GM23248 (cell line): ENCODE measurements at places on chromosomes 6 and 20. TPM values are rescaled to one million over a fixed set of nuclear protein-coding genes. Genes with fewer than 3 reads are reported as not detected.

GDAP1L1 gene
- total RNA-seq, result not detected in 2 replicates

TULP1 gene
- total RNA-seq, result not detected in 2 replicates

PPP1R3G gene
- total RNA-seq, result 1.5 and 2.6 TPM in 2 replicates

NRSN1 gene
- total RNA-seq, result not detected in 2 replicates

F13A1 gene
- not detected in 2 replicates for total RNA-seq

GJA1 gene
- 237 and 248 TPM in 2 replicates for total RNA-seq

UCKL1 gene
- 17.6 and 21.5 TPM in 2 replicates for total RNA-seq

FKBP5 gene
- 1.9 and 3.6 TPM in 2 replicates for total RNA-seq

SLC17A3 gene
- total RNA-seq, result not detected in 2 replicates

MACROD2 gene
- total RNA-seq, result 1.1 and 3.3 TPM in 2 replicates

TLDC2 gene
- total RNA-seq, result 0.32 and 0.76 TPM in 2 replicates

ADIG gene
- not detected in 2 replicates for total RNA-seq

SAMD5 gene
- total RNA-seq, result not detected in 2 replicates

ADGB gene
- not detected in 2 replicates for total RNA-seq

CAP2 gene
- 4.8 and 9.9 TPM in 2 replicates for total RNA-seq

DLL1 gene
- total RNA-seq, result 0.38 and 0.86 TPM in 2 replicates

TRIM31 gene
- total RNA-seq, result not detected in 2 replicates

DOK5 gene
- 10.8 and 11.8 TPM in 2 replicates for total RNA-seq

COL9A1 gene
- total RNA-seq, result not detected in 2 replicates

UBE2C gene
- 33.8 and 38.8 TPM in 2 replicates for total RNA-seq

TBP gene
- total RNA-seq, result 12.0 and 13.4 TPM in 2 replicates

LPA gene
- not detected in 2 replicates for total RNA-seq

FOXC1 gene
- 11.1 and 13.2 TPM in 2 replicates for total RNA-seq

ENPP5 gene
- 0.51 TPM in 1 of 2 replicates, not detected in the other for total RNA-seq

TGM3 gene
- total RNA-seq, result 0.11 TPM in 1 of 2 replicates, not detected in the other

TRAPPC3L gene
- 1.4 TPM in 1 of 2 replicates, not detected in the other for total RNA-seq

SOX12 gene
- 7.5 and 7.7 TPM in 2 replicates for total RNA-seq

RIMS1 gene
- 9.7 and 10.6 TPM in 2 replicates for total RNA-seq

KCNK5 gene
- total RNA-seq, result not detected in 2 replicates
